ENCODE measurements at places on chromosomes 16 and 17.

- peak overlapping the region; percentile 64 for H3K27ac ChIP-seq
- H3K4me3 ChIP-seq: no peak overlapping the region
- peaks cover 31% of the 10 kb centered on the region for H3K4me1 ChIP-seq
- no peak for DNase-seq
- H3K36me3 ChIP-seq: peaks cover 4% of the 10 kb centered on the region
- H3K27me3 ChIP-seq: no peaks in the 10 kb centered on the region
Observed at GRCh38 chr16:4505356-4506147, 29.4 kb downstream of the HMOX2 start.

- H3K36me3 ChIP-seq: peaks cover 7% of the 10 kb centered on the region
- H3K27me3 ChIP-seq: peaks cover 8% of the 10 kb centered on the region
- no peak for DNase-seq
- no peak overlapping the region for H3K27ac ChIP-seq
Observed at GRCh38 chr16:75197522-75198134, 9.3 kb downstream of the CTRB2 start.

DNA sequence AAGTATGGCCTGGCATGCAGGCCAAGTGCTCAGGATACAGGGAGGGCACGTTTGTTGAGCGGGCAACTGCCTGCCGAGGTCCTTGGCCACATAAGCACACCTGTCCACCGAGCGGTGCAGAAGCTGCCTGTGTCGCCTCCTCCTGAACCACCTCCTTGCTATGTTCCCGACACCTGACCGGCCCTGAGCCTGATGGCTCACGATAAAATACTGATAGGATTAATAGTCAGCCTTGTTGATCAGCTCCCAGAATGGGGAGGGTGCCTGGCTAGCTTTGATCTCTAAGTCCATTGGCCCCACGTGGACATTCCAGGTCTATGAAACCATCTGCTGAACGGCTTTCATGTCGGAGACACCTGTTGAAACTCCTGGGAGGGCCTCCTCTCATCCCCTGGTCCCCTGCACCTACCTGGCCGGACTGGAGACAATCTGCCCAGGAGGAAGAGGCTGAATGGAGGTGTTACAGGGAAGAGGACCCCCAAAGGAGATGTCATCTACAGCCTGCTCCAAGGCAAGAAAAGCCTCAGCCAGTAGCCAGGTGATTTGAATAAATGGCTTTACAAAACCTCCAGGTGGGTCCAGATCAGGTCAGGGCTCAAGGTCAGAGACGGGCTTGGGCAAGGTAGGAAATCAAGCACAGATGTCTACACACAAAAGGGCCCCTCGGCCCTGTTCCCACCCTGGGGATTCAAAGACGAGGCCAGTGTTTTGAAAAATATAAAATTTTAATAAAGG lies 33.4 kb downstream of the AXIN2 start:
- no peak for DNase-seq
- no peaks in the 10 kb centered on the region for H3K36me3 ChIP-seq
- H3K4me3 ChIP-seq: no peak overlapping the region
- no peak overlapping the region for H3K27ac ChIP-seq
- peaks cover 42% of the 10 kb centered on the region for H3K4me1 ChIP-seq
- peaks cover 9% of the 10 kb centered on the region for H3K27me3 ChIP-seq

DNA sequence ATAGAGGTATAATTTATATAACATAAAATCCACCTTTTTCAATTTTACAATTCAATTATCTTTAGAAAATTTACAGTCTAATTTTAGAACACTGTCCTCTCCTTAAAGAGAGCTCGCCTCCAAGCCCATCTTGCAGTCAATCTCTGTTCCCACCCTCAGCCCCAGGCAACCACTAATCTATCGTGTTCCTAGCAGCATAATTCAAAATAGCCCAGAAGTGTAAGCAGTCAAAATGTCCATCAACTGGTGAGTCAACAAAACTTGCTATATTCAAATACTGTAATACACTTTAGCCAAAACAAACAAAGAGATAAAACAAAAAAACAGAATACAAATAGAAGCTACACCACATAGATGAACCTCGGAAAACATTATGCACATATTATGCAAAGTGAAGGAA lies 1006.8 kb upstream of the EEF2KMT start:
- H3K27ac ChIP-seq: no peak overlapping the region
- no peak overlapping the region for H3K4me3 ChIP-seq
- H3K4me1 ChIP-seq: no peaks in the 10 kb centered on the region
- H3K36me3 ChIP-seq: no peaks in the 10 kb centered on the region
- peaks cover 3% of the 10 kb centered on the region for H3K27me3 ChIP-seq
- no peak for DNase-seq

DNA sequence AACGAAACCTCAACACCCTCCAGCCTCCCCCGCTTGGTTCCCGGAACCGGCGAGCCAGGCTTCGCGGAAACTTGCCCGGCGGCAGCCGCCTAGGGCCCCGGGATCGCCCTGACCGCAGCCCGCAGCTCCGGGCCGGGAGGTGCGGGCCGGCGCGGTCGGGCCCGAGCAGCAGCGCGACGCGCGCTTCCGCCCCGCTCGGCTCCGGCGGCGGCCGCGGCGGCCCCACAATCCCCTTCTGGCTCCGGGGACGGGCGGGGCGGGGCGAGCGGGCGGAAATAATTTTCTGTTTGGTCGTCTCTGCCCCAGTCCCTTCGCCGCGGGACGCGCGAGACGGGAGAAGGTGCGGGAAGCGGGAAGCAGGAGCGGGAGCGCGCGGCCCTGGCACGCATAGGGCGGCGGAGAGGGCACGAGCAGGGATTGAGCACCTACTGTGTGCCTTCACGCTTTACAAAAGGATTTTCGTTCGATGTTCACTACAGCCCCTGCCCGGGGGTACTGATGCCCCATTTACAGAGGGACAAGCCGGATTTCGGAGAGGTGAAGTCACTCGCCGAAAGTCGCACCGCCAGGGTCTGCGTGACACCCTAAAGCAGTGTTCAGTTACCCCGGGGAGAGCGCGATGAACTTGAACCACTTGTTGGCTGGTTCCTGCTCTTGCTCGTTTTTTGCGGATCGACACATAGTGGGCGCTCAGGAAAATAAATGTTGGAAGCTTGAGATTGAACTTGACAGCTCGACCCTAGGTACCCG lies 2.7 kb upstream of the MLLT6 start:
- H3K36me3 ChIP-seq: no peaks in the 10 kb centered on the region
- H3K27me3 ChIP-seq: peaks cover 33% of the 10 kb centered on the region
- peak; percentile 82 for DNase-seq

DNA sequence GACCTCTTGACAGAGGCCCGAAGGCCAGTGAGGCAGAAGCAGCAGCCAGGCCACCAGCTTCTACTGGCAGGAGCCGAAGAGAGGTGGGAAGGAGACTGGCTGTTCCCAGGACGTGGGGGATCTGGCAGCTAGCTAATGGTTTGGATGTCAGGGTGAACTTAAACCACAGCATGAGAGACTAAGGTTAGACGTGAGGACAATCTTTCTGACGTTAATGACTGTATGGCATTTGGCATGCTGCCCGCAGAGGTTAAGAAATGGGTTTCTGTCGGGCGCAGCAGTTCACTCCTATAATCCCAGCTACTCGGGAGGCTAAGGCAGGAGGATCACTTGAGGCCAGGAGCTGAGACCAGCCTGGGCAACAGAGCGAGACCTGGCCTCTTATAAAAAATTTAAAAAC lies 6.3 kb upstream of the KRT13 start:
- H3K27me3 ChIP-seq: no peaks in the 10 kb centered on the region
- DNase-seq: no peak
- H3K36me3 ChIP-seq: no peaks in the 10 kb centered on the region
- H3K27ac ChIP-seq: no peak overlapping the region
- H3K4me3 ChIP-seq: no peak overlapping the region

DNA sequence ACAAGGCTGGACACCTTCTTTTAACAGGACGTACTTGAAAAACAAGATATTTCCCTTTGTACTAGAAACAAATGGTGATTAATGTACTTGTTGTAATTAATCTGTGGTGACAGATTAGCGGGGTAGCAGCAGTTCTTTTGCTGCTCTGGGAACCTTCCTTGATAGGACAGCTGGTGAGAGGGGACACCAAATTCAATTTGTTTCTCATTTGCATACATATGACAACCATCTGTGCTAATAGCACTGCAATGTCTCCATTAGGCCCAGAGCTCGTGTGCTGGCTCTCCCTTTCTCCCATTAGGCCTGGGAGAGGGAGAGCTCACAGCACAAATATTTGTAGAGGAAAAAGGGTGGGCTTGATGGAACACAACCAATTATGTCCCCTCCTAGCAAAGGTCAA lies 221.0 kb upstream of the HS3ST3A1 start:
- peaks cover 2% of the 10 kb centered on the region for H3K4me1 ChIP-seq
- H3K4me3 ChIP-seq: no peak overlapping the region
- peak; percentile 19 for DNase-seq
- no peaks in the 10 kb centered on the region for H3K36me3 ChIP-seq

- peaks cover 8% of the 10 kb centered on the region for H3K36me3 ChIP-seq
- no peak overlapping the region for H3K27ac ChIP-seq
- H3K4me3 ChIP-seq: no peak overlapping the region
- H3K27me3 ChIP-seq: peaks cover 4% of the 10 kb centered on the region
- no peak for DNase-seq
- H3K4me1 ChIP-seq: no peaks in the 10 kb centered on the region
Observed at GRCh38 chr17:15744074-15744676, 12.1 kb downstream of the TBC1D26 start.

DNA sequence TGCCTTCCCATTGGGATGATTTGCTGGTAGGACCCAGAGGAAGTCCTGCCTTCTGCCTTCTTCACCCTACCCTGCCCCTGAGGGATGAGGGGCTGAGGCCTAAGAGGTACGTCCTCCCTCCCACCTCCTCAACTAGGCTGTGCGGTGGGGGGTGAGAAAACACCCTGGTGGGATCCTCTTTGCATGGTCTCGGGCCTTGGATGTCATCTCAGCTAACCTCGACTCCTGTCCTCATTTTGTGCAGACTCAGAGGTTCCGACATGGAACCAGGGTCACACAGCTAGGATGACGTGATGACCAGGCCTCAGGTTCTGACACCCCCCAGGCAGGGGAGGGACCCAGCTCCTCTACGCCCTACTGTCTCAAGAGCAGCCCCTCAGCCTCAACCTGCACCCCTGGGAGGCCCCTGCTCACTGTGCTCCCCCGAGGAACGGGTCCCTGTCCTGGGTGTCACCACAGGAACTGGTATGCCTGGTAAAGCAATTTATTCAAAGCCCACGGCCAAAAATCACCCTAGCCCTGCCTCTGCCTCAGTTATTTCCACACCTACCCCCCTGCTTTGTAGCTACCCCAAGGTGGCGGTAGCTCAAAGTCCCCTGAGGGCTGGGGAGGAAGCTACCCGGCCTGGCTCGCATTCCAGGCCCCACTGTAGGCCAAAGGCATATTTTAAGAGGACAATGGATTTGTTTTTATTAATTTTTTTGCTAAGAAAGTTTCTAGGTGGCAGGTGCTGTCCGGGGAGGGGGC lies 17.5 kb downstream of the UNC13D start:
- H3K4me1 ChIP-seq: peaks cover 22% of the 10 kb centered on the region
- DNase-seq: peak; percentile 13
- peaks cover 9% of the 10 kb centered on the region for H3K27me3 ChIP-seq
- H3K27ac ChIP-seq: peak overlapping the region; percentile 93

DNA sequence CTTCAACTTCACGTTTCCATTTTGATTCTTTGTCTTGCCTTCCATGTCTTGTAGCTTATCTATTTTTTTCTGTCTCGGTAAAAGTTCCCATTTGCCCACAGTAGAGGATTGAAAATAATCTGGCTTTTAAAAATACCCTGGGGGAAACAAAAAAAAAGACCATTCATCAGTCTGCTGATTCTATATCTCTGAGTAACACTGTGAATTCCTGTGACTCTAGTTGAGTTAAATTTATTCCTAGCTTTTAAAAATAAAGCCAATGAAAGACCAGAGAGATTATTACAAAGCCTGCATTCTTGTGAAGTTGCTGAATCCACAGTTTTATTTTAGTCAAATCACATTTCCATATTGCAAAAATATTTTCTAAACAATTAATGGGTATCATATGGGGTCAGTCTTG lies 532.3 kb downstream of the CDH13 start:
- H3K36me3 ChIP-seq: no peaks in the 10 kb centered on the region
- H3K27me3 ChIP-seq: peaks cover 2% of the 10 kb centered on the region
- no peak overlapping the region for H3K4me3 ChIP-seq
- H3K4me1 ChIP-seq: peaks cover 10% of the 10 kb centered on the region
- H3K27ac ChIP-seq: no peak overlapping the region

- H3K27ac ChIP-seq: no peak overlapping the region
- H3K27me3 ChIP-seq: peaks cover 6% of the 10 kb centered on the region
- no peak for DNase-seq
- H3K36me3 ChIP-seq: no peaks in the 10 kb centered on the region
- no peak overlapping the region for H3K4me3 ChIP-seq
Observed at GRCh38 chr17:80593181-80593580, 48.5 kb downstream of the RPTOR start.

Measured in glutamatergic neuron (in vitro differentiated cells).